ENCODE measurements at places on chromosomes 6 and 20.

- no peak for DNase-seq
Measured at GRCh38 chr6:99338188-99338587, 11.3 kb downstream of the FAXC start.

GRCh38 chr6:140915551-140915950 lies 1217.2 kb upstream of the GJE1 start:
- no peak for DNase-seq

- DNase-seq = no peak
Measured at GRCh38 chr20:44460795-44461141, 14.9 kb upstream of the TTPAL start.

DNA sequence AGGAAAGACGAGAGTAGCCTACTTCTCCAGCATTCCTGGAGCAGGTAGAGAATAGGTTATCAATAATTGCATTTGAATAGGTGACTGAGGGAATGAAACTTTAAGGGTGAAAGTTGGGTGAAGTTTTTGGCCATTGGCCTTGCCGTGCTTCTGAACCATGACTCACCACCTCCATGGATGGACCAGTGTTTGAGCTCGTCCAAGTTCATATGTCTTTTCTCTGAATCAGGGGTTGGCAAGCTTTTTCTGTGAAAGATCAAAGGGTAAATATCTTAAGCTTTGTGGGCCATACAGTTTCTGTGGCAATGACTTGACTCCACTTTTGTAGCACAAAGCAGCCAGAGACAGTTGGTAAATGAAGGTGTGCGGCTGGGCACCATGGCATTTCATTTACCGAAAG lies 31.8 kb downstream of the SNRNP48 start:
- DNase-seq = no peak

DNA sequence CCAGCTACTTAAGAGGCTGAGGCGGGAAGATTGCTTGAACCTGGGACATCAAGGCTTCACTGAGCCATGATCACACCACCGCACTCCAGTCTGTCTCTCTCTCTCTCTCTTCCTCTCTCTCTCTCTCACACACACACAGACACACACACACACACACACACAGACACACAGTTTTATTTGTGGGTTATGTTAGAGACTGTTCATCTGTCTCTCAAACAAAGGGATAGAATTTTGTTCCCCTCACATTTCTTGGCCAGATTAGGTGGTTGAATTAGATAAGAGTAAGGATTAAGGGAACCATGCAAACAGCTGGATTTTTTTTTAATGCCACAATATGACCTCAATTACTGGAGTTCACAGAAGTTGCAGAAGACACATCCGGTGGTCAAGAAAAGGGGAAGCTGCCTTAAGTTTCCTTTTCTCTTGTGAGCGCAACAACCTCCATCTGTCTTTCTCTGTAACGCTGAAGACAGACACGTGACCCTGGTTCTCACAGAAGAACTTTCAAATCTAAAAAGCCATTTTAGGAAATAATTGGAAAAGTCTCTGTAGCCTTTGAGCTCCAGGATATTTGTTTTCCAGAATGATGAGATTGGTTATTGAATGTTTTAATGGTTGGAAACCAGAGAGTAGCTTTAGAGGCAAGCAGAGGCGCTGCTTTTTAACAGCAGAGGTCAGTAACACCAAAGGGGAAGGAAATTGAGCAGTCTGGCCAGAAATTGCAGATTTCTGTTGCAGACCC lies 32.9 kb upstream of the LGSN start:
- DNase-seq = peak; percentile 96

DNA sequence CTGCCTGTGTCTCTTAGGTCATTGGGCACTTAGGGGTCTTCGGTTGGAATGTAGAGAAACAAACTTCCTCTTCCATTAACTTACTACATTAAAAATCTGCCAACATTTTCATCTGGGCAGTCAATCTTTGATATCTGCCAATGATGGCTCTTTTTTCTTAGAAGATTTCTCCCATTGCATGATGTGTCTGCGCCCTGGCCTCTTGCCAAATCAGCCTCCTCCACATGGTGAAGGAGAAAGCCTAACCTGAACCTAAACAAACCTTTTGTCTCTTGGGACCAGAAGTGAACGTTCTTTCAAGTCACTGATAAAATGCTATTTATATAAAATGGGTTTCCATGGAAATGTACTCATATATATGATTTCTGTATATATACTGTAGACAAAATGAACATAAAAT lies 998.9 kb upstream of the GJE1 start:
- DNase-seq = no peak

DNA sequence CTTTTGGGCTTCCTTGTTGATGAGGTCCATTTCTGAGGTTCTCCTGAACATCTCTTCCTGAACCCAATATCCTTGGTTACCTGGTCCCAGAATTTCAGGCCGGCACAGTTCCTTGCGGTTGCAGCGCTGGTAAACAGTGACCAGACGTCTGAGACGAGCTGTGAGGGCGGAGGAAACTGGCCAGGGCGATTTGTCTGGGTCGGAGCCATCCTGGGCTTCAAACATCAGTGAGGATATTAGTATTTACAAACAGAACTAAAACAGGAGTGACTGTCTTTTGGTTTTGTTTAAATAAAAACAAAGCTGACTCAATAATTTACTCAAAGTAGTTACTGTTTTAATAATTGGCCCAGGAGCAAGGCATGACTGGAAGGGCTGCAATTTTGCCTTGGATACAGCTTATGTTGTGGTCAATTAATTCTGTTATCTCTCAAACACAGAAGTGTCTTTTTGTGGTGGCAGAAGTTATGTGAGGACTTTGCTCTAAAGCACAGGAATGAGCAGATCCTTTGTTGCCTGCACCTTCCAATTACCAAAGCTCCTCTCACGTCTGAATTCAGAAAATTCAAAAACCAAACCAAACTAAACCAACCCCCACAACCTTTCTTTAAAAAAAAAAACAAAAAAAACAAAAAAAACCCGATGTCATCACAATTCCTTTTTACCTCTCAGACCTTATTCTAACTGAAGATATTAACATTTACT lies 58.7 kb upstream of the EMILIN3 start:
- DNase-seq = no peak

DNA sequence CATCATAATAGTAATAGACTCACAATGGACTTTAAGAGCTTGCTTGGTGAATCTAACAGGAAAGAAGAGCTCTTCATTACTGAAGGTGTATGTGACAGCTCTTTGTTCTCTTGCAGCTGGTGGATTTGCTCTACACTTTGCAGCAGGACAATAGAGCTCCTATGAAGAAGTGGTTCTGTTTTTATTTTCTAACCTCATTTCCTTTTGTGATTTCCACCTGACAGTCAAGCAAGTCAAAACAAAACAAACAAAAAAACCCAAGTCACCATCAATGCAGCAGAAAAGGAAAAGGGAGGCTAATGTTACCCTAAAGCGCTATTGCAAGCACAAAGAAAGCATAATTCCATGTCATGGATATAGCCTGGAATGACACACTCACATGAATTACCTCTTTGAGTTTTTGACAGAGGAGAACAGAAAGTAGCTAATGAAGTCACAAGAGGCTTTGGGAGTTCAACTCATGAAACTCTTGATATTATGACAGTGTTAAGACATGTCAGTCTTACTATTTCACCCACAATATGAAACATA lies 1188.1 kb downstream of the EPHA7 start:
- no peak for DNase-seq

GRCh38 chr6:87408721-87409155 lies 966 bp downstream of the CFAP206 start:
- no peak for DNase-seq

DNA sequence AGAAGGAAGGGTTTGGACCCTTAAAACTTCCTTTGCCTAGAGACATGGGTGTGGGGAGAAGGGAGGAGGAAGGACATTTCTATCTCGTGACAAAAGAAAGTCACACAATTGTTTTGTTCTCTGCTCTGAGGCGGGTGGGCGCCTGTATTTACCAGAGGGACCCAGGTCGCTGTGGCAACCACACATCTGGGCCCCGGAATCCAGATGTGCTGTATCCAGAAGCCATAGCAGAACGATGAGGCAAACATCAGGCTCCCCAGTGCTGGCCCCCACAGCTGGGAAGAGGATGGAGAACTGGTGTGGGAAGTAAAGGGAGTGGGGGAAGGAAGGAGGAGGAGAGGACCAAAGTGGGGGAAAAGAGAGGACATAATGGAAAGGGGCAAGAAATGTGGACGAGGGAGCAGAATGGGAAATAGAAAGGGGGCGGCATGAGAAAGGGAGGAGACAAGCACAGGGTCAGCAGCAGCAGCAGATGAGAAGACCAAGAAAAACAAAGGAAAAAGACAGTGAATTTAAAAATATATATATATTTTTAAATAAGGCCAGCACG lies 3.4 kb upstream of the TNXB start:
- DNase-seq = no peak

- DNase-seq = no peak
Measured at GRCh38 chr6:133906050-133906449, 17.1 kb downstream of the TCF21 start.

DNA sequence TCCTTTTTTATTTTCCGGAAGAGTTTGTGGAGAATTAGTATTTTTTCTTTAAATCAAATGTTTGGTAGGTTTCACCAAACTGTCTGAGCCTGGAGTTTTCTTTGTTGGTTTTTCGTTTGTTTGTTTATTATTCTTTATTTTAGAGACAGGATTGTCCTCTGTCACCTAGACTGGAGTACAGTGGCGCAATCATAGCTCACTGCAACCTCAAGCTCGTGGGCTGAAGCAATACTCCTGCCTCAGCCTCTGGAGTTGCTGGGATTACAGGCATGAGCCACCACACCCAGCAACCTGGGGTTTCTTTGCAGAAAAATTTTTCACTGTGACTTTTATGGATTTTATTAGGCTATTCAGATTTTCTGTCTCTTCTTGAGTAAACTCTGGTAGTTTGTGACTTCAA lies 120.2 kb upstream of the LOC128125822 start:
- no peak for DNase-seq

DNA sequence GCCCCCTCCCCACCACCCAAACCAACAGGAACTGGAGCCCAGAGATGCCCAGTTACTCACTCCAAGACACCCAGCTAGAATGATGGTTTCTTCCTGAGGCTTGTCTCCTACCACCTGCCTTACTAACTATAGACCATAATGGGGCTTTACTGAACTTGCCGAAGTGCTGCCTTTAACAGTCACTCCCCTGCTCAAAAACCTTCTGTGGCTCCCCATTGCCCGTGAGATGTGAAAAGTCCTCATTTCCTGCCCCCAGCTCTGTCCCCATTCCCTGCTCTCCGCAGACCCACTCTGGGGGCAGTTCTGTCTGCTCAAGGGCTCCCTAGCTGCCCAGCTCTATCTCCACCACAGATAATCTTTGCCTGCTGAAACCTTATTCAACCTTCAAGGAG lies 4.9 kb downstream of the SIGLEC1 start:
- no peak for DNase-seq

DNA sequence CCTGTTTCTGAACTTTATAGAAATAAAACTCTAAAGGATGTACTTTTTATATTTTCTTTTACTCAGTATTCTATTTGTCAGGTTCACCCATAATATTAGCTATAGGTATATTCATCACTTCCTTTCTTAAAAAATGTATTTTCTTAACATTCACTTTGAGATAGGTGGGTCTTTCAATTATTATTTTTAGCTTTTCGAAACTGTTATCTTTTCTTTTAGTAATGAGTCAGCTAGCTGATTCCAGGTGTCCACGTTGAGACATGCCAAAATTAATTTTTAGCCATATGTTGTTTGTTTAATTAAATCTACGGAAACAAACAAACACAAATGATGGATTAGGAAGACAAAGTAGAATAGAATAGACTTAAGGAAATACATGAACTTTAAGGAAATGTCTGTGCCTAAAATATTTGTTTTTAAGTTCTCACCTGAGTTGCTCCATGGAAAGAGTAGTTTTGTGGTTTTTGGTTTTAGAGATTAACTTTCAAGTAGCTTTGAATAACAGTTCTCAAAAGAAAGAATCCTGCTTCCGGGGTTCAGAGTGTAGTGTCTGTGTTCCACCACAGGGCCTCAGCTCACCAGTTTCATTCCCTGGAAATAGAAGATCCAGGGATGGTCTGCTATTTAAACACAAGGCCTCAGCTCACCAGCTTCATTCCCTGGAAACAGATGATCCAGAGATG lies 435.0 kb downstream of the HAO1 start:
- no peak for DNase-seq

- no peak for DNase-seq
Measured at GRCh38 chr6:132461958-132462357, 51.0 kb downstream of the STX7 start.

DNA sequence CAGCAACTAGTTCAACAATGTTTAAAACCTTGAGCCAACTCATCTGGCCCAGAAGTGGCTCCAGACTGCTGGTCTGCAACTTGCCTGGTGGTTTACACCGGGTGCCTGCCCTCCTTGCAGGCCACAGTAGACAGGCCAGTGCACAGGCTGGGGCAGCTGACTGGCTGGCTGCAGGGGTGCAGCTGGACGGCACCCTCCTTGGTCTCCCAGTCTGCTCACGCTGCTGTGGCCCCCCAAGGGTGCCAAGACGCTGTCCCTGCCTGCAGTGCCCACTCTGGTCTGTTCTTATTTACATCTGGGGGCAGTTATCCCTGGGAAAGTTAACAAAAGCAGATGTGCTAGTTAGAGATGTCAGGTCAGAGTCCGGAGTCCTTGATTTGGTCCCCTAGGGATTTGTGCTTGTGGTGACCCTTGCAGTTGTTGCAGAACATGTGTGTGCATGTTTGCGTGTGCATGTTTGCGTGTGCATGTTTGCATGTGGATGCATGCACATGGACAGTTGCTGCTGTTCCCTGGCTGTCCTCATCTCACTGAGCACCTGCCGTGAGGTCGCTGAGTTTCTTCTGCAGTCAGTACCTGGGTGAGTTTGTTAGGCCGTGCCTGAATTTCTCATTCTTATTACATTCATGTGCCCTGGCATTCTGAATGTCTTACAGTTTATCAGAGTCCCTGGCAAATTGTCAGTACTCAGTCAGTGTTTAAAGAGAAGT lies 48.2 kb upstream of the IRF4 start:
- no peak for DNase-seq

DNA sequence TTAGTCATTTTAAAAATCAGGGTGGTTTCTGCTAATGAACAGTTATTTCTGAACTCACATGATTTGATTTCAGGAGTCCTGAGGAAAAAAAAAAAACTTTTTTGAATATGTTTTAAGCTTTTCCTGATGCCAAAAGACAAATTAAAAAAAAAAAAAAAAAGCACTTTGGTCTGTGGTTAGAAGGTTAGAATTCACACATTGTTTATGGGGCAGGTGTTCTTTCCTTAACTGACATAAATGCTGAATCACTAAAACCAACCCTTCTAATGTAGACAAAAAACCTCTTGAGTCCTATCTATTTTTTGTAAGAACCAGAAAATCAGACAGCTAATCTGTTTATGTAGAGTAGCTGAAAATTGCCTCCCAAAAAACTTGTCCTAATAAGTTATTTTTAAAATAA lies 20.4 kb downstream of the THEMIS start:
- DNase-seq = no peak
